ENCODE measurements at places on chromosomes 7 and 10.

- DNase-seq = peak; percentile 85
These were observed 96.4 kb upstream of the ZMIZ1 start for GRCh38 chr10:78972160-78972946.

GRCh38 chr7:74329225-74329624, 40.0 kb downstream of the CLIP2 start:
- DNase-seq = no peak

DNA sequence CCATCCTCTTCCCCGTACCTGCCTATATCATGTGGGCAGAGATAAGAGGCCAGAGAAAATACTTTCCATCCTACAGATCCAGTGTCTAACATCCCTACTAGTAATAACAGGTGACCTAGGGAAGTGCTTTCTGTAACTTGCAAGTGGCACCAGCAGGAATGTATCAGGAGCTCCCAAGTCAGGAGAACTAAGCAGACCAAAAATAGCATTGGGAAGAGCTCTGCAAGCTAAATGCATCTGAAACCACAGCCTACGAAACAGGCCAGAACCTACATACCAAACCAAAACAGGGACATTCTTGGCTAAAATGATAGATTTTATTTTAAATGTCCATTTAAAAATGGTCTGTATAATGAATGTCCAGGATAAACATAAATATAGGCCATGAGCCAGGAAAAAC, 680.8 kb downstream of the PHTF2 start:
- DNase-seq = no peak

DNA sequence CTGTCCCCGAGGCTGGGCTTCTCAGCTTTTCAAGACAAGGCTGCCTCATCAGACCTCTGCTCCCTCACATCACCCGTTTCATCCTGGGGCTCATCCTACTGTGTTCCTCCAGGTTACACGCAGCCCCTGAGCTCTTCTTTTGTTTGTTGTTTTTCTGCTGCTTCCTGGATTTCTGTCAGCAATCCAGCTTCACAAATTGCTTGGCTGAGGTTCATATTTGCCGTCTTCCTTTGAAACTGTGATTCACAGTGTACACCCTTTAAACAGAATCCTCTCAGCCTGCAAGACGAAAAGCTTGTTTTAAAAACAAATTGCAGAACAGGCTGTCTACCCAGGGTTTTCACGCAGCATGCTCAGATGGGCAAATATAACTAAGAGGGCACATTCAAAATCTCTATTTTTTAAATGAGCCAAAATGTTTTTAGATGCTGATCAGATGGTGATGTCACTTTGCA, 39.1 kb upstream of the PARD3 start:
- no peak for DNase-seq

DNA sequence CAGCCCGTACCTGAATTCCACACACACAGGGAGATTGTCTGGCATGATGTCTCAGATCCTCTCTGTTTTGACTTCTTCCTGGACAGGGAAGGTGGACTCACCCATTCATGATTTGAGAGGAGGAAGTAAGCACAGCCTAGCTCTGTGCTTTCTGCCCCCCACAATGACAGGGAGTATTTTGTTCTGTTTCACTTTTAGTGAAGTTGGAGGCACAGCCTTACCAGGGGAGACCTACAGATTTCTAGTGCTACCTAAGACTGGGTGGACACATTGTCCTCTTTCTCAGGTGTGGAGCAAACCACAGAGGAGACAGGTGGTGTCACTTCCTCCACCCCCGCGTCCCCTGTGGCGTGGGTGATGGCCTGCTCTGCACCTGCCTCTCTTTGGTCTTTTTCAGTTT, 408.6 kb upstream of the PFKP start:
- no peak for DNase-seq

DNA sequence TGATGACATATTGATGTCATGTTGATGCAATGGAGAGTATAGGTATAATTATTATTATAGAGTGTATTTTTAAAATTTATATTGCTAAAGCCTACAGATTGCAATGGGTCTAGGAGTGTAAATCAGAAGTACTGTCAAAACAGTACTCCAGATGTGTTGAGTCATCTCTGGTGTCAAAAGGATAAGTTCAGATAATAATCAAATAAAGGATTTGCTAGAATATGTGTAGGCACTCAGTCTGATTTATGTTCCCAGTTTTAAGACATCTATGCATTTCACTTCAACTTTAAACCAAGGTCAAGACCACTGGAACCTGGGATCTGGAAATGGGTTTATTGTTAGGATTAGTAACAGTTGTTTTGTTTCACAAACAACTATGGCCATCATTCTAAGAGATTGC, 342.3 kb upstream of the BMPER start:
- DNase-seq = no peak

DNA sequence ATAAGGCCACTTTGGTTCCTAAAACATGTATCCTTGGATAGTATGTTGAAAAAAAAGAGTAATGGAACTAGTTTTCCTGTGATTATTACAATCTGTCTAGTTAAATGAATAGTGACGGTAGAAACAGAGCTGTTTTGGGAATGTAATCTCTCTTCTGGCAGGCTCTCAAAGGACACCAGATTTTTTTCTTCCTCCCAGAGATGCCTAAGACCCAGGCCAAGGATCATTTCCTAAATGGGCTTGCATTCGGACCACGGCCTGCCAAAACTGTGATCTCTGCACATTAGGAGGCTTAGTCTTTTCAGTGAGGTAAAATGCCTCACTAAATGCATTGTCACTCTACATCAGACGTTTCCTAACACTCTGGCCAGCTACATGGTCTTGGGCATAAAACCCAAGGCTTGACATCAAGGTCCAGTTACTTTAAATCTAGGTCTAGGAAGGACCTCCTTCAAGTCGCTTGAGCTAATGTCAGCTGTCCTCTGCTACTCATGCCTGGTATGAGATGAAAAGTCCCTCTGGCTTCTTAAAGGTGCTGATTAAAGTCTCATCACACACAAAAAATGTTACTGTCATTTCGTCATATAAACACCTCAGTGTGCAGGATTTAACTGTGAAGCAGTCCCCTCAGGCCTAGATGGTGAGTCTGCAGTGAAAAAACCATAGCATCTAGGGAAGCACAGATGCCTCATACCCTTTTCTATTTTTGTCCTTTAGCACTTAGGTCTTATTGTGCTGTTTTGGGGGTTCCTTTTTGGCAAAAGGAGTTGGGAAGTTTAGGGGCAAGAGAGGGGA, 47.7 kb downstream of the DLD start:
- no peak for DNase-seq

GRCh38 chr7:49333180-49333881, 409.0 kb downstream of the CDC14C start:
- no peak for DNase-seq

DNA sequence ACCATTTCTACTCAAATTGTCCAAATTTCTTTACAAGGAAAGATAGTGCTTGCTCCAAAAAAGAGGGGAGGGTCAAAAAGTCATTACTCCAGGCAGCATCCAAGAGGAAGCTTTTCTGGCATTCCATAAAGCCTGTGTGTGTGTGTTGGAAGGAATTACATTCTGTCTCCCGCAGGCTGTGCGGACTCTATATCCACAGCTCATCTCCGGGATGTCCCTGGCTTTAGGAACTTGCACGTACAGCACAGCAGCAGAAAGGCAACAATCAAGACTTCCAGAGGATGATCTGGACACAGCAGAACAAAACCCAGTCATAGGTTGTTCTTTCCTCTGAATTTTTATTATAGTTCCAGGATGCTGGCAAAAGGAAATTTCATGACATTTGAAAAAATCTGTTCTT, 94.8 kb downstream of the ITIH5 start:
- DNase-seq = no peak

DNA sequence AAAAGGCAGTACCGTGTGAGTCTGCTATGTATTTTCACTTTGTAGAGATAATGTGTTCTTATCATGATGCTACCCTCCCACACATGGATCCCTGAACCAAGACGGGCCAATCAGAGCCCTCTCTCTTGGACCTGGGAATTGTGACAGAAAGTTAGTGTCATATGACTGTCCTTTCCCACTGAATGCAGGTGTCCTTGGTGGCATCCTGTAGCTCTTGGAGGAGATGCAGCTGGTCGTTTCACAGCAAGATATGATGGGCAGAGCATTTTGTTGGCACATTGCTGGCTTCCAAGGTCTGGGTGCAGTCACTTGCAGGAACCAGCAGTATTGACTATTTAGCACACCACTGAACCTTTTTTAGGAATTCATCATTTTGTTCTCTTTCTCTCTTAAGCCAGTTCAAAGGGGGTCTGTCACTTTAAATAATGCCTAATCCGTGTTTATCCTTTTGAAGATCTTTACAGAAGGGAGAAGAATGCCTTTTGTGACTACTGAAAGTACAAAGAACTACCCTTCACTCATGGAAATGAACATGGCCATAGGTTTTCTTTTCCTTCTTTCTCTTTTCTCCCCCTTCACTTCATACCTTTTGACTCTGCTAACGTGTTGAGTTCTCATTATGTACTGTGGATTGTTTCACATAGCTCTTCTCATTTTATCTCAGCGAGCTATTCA, 125.1 kb downstream of the PLXDC2 start:
- no peak for DNase-seq

DNA sequence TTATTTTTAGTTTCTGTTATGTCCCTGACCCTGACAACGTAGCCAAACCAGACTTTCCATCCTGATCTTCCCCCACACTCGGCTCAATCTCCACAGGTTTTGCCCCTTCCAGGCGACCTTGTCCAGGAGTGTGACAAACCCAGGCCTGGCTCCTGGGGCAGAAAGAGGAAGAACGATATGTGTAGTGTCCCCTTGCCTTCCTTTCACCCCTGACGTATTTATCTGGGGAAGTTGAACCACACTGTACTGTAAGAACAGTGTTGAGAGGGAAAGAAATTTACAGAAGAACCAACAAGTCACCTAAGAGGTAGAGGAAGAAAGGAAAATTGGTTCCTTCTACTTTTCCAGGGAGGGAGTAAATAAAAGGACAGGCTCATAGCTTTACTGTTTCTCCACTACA, 158.0 kb downstream of the VTI1A start:
- DNase-seq = no peak

- DNase-seq = no peak
These were observed 51.0 kb upstream of the INPP5A start for GRCh38 chr10:132486539-132487121.

DNA sequence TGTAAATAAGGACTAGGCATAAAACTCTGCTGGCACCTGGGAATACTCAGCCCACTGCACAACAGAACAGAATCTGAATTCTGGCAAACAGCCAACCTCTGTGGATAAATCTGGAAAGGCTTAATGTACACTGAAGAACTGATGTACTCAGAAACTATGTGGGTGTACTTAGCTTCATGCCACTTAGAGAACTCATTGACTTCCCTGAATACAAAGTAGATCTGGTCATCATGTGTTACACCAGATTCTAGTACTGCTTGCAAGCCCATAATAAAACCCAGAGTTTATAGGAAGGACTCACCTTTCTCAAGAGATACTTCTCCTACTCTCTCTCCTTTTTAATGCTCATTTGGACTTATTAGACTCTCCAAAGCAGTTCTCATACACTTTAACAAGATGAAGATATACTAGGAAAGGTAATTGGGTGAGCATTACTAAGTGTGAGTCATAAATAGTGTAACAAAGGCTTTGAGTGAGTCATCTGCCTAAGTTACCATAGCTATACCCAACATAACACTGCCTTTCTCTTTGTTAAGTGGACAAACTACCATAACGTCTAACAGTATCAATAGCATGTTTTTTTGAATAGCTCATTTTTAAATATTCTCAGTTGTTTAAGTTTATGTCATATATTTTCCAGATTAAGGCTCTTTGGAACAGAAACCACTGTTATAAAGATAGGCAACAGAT, 309.1 kb downstream of the MDFIC start:
- DNase-seq = no peak

GRCh38 chr7:91414734-91415133, 150.5 kb downstream of the FZD1 start:
- no peak for DNase-seq

DNA sequence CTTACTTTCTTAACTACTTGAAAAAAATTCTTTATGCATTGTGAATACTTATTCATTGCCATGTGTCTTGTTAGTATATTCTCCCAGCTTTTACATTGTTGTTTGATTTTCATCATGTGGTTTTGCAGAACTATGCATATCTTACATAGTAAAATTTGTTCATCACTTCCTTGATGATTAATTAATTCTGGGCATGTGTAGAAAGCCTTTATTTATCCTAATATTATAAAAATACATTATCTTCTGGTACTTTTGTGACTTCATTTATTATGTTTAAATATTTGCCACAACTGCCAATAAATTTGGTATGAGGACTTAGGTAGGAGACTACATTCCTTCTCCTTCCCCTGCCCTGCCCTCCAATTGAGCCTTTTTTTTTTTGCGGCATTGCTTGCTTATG, 166.0 kb upstream of the ZNF32 start:
- no peak for DNase-seq

- DNase-seq = no peak
These were observed 30.9 kb upstream of the KLHL7 start for GRCh38 chr7:23074443-23075261.

- no peak for DNase-seq
These were observed 11.0 kb downstream of the NUDT1 start for GRCh38 chr7:2253021-2253420.

DNA sequence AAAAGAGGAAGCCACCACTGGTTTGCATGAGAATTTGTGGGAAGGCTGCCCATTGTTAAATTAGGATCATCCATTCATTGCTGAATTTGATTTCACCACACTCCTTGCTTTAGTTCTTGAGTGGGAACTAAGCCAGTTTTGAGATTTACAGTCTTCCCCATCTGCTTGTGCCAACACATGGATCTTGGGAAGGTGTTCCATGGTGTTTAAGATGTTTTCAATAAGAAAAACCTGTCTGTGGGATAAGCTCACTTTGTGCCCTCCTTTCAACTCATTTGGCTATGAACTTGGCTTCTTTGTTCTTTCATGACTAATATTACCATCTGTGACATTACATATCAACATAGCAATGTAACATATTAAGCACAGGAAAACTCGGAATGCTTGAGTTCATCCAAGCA, 73.2 kb downstream of the INHBA start:
- DNase-seq = no peak

GRCh38 chr7:159271781-159272180, 127.1 kb upstream of the VIPR2 start:
- no peak for DNase-seq

Measured in amygdala (tissue), 56 donors.